A673 (cell line): ENCODE measurements at places on chromosomes 7 and 10.

GRCh38 chr7:117776224-117776623 lies 97.0 kb downstream of the CTTNBP2 start:
- no peak for DNase-seq

- no peak for DNase-seq
These were observed 239.1 kb upstream of the MEOX2 start for GRCh38 chr7:15925608-15926007.

DNA sequence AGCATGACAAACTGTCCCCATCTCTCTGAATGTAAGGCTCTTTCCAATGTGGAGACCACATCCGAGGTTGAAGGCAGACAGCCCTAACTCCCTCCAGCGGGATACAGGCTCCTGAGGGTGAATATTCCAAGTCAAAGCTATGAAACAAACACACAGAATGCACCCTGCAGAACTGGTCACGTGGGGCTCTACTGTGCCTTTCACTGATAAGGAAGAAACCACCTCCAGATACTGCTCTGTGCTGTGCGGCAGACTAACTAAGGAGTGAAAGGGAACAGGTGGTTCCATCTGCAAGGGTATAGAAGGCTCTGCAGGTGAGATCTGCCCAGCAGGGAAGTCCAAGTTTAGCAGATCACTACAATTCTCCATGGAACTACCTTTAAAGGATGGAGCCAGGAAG lies 534.4 kb downstream of the KCNMA1 start:
- no peak for DNase-seq

GRCh38 chr10:80633383-80633860 lies 95.7 kb downstream of the SH2D4B start:
- DNase-seq = no peak

DNA sequence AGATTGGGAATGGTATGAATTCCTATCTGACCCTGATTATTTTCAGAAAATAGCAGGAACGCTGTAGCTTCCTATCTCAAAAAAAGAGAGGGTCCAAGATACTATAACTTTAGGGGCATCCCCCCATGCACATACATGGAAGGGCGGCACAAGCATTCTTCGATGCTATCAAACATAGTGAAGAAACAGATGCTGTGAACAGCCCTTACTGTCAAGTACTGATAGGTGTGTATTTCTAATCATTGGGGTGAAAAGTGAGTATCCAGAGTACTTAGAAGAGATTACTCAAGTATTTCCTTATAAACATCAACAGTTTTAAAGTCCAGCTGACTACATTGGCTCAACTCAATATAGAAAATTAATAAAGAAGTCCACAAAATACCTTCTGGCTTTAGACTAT lies 17.0 kb upstream of the NUP42 start:
- no peak for DNase-seq
